BJ (cell line): ENCODE measurements at places on chromosomes 2 and 18.

DNA sequence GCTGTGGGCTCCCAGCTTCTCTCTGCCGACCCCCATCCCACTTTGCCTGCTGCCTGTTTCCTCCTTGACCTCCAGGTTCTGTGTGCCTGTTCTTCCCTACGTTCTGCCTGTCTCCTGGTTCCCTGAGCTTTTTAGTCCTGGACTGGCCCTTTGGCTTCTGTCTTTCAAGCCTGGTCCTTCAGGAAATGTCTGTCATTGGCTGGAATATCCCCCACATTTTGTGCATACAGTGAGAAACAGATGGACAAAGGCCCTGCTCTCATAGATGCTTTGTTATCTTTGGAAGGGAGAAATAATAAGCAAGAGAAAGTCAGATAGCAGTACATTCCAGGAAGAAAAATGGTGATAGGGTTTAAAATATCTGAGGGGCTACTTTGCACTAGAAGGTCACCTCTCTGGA, 5.7 kb downstream of the MGAT5 start:
- no peak for DNase-seq

DNA sequence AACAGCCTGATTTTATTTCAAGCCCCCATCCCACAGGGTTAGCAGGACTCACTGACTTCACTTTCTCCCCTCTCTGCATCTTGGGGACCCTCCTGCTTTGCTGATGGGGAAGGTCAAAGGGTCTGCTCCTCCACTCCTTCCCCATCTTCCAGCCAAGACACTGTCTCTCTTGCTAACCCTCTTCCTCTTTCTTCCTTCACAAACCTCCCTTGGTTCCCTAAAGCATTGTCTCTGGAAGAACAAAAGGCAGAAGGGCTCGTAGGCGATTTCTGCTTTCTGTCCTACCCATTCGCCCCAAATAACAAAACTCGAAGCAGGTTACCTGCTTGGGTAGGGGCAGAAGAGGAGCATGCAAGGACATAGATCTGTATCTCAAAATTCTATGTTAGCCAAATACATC, 5.5 kb upstream of the SLC4A3 start:
- no peak for DNase-seq

- DNase-seq, result no peak
Measured at GRCh38 chr2:103249462-103249861, 487.6 kb downstream of the TMEM182 start.

DNA sequence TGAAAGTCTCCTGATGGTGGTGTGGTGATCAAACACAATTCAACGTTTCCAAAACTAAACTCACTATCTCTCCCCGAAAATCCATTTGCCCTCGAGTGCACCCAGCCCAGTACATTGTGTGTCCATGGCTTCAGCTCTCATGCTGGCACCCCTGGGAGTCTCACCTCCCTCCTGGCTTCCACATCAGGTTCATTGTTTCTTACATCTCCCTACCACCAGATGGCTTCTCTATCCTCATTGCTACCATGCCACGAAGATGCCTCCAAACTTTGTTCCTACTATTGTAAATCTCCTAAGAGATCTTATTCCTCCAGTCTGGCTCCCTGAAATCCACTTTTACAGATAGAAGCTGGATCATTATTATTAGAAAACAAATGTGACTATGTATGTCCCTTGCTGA, 197.0 kb downstream of the MYT1L start:
- DNase-seq, result no peak

- no peak for DNase-seq
Measured at GRCh38 chr2:150742094-150742493, 254.6 kb upstream of the RND3 start.

GRCh38 chr2:181130686-181131085, 150.3 kb downstream of the UBE2E3 start:
- DNase-seq, result no peak
